ENCODE measurements at places on chromosomes 2 and 18.

GRCh38 chr2:60353406-60353800 lies 200.1 kb downstream of the BCL11A start:
- no peak for DNase-seq

DNA sequence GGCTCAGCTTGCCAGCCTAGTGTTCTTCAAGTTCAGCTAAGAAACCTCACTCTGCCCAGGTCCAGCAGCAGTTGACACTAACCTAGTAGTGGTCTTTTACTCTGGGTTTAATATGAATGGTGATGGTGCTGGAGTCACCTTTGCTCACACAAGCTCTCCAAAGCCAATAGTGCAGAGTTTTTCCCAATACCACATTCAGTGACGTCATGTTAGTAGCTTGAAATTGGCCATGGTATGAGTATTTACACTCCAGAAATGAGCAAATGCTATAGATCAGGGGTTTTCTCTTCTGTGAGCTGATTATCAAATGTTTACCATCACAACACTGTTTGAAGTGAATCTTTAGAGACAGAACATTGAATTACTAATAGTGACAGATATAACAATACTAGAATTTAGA lies 209.1 kb downstream of the KCNH7 start:
- DNase-seq: no peak

DNA sequence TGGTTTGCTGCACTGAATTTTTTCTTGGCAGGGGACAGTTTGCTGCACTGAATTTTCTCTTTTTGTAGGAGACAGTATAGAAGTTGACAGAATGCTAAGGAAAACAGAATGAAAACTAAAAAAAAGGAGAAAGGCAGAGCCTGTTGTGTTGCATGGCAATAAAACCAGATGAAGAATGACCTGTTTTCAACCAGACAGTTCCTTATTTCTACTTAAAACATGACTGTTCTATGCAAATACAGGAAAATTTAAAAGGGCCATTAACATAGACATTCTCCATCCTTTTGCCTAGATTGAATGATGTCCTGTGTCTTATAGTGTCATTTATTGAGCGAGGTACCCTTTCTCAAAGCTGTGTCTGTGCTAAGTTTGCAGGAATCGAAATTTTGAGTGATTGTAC lies 33.3 kb downstream of the ABI2 start:
- DNase-seq: no peak

- no peak for DNase-seq
These were observed 49.7 kb upstream of the ABCA12 start for GRCh38 chr2:215188078-215188477.

GRCh38 chr18:58057291-58057965 lies 13.4 kb downstream of the NEDD4L start:
- DNase-seq: no peak

GRCh38 chr2:11077411-11077810 lies 77.9 kb upstream of the SLC66A3 start:
- DNase-seq: no peak

- no peak for DNase-seq
These were observed 1.9 kb downstream of the CD302 start for GRCh38 chr2:159795841-159796690.

- DNase-seq: no peak
These were observed 55.7 kb downstream of the RTP5 start for GRCh38 chr2:241925277-241925676.

DNA sequence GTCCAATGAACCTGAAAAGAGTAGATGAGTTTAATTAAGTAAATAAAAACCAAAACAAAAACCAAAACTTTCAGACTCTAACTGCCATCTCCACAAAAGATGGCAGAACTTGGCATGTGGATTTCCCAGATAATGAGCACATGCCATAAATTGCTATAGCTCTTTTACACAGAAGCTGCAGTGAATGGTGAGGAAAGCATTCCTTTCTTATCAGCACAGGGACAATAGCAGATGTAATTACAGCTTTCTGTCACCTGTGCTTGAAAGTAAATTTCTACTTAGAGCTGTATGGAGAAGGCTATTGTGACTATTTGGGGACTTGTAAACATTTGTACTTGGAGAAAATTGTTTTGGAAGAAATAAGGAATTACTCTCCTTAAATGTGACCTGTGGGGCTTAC lies 378.4 kb downstream of the RPRM start:
- no peak for DNase-seq

GRCh38 chr2:203579730-203580129 lies 44.6 kb upstream of the RAPH1 start:
- DNase-seq: no peak

GRCh38 chr2:197240421-197241041 lies 70.0 kb downstream of the ANKRD44 start:
- DNase-seq: no peak

- DNase-seq: no peak
These were observed 44.7 kb downstream of the AFTPH start for GRCh38 chr2:64568836-64569235.

GRCh38 chr2:166158546-166158945 lies 30.7 kb upstream of the SCN1A start:
- DNase-seq: no peak

DNA sequence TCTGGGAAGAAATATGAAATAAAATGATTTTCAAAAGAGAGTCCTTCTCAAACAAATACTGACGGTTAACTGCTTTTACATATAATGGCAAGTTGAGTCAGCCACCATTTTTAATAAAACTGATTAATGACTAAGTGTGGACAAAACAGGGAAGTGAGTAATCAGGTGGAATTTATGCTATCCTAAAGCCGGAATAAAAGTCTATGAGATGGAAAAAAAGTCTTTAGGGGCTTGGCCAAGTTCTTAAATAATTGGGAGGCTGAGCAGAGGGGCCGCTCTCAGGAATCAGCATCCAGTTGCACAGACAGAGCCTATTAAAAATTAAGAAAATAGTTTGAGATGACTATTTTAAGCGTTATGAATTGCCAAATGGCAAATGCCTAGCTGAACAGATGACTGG lies 58.6 kb upstream of the AFF3 start:
- no peak for DNase-seq

- no peak for DNase-seq
These were observed 60.1 kb upstream of the SLC16A14 start for GRCh38 chr2:230128623-230129342.

DNA sequence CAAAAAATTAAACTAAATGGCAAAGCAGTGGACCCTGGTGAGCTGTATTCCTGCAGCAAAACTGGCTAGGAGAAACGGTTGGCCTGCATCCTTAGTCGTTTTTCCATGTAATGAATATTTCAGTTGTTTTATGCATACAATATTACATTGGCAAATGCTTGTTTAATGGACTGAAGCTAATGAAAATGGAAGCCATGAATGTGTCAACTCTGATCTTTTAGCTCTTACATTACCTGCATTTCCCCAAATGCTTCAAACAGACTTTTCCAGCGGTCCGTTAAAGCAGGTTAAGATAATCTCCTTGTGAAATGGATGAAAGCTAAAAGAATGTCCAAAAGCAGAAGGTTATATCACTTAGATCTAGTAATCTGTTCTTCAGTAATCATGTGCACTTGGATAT lies 686.3 kb upstream of the SETBP1 start:
- DNase-seq: no peak

- no peak for DNase-seq
These were observed 94.5 kb downstream of the ZBTB7C start for GRCh38 chr18:48314690-48315089.

- no peak for DNase-seq
These were observed at the start of gene GALNT5 for GRCh38 chr2:157257312-157258252. Gene GALNT5, plus strand, starts transcription at chr2:157257705. Its CDS starts 378 bp downstream, at chr2:157258083.

DNA sequence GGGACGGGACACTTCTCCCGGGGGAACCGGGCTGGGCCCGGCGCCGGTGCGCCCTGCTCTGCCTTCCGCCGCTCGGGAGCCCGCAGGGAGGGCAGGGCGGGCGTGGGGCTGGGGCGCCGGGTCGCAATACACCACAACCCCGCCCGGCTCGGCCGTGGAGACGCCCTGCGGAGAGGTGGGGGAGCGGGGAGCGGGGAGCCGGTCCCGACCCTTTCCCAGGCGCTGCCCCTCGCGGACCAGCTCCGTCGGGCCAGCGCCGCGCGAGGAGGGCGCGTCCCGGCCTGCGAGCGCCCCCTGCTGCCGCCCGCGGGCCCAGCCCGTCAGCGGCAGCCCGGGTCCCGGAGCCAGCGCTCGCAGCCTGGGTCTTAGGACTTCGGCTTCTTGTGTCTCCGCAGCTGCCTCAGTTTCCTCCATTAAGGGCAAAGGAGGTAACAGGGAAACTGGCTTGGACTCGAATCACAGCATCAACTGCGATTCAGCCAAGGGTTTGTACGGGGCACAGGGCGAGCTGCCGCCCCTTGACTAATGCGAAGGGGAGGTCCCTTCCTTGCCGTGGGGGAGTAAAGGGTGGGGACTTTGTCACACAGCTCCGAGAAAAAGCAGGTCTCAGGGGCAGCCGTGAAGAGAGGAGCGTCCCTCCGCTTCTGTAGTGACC lies 635 bp upstream of the ADRA2B start:
- peak; percentile 72 for DNase-seq

DNA sequence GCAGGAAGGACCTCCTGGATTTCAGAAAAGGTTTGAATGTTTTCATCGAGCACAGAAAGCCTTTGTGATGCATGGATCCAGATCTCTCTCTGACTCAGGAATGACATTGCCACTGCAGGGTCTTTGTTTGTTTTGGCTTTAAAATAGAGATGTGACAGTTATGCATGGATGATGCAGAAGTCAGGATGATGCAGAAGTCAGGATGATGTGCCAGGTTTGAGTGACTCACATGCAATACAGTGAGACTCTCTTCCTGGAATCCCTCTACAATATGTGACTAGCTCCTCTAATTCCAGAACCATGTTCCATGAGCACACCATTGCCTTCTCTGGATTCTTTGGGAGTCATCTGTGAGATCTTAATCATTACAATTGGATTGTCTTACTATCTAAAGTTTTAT lies 177.9 kb upstream of the RAB6C start:
- DNase-seq: no peak

DNA sequence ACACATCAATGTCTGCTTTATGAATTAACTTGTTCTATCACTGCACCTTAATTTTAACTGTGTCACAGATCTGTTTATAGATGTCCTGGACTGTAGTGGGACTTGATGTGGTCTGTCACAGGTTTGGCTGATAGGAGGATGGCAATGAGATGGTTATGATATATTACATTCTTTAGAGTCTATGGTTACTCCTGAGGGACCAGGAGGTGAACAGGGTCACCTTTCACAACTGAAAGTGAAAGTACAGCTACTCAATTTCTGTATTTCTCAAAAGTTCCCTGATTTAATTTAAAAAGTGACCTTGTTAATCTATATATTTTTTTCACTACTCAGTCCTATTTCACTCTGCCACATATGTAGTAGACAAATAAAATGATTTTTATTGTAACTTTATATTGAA lies 1284.1 kb upstream of the GYPC start:
- no peak for DNase-seq

DNA sequence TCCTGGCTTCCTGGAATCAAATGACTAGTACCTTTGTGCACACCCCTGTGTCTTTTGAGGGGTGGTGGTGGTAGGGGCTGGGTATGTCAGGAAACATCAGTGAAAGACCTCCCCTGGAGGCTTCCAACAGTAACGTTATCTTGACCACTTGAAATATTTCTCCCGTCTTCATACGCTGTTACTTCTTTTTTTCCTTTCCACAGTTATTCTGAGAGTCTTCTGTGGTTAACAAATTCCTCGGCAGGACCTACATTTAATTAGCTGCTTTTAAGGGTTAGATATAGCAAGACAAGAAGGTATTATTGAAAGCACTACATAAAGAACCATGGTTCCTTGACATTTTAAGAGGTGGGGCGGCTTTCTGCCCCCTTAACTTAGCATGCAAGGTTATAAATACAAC lies 34.6 kb downstream of the UGP2 start:
- no peak for DNase-seq

- DNase-seq: no peak
These were observed 39.5 kb upstream of the ARL4C start for GRCh38 chr2:234536178-234536965.

GRCh38 chr2:15427987-15428386 lies 133.1 kb downstream of the NBAS start:
- DNase-seq: no peak

DNA sequence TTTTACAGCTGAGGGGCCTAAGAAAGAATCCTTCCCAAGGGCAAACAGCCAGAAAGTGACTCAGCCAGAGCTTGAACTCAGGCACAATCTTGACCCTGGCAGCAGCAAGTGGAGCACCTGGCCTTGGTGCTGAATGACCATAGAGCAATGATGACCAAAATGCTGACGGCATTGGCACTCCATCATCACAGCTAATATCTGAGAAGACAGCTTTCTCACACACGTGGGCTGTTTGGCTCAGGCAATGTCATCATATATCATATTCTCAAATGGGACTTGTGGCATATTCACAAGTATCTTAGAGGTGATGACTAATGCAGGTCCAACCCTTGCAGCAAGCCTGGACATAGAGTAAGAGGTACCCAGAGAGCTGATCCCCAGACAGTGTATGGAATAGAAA lies 443.9 kb upstream of the MYT1L start:
- DNase-seq: no peak

DNA sequence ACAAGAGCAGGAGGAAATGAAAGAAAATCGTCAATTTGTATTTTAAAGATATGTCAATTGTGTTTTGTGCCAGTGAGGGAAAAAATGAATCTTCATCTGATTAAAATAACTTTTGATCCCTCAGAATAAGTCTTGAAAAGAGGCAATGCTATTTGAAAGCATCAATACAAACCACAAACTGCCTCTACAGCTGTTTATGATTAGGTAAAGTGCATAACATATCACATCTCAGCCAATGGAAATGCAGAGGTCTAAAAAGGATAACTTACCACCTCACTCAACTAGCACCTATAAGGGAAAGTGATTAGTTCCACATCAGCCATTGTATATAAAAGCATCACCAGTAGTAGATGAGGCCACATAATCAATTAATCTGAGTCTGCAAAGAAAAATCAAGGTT lies 492.2 kb upstream of the CDH2 start:
- DNase-seq: no peak

- DNase-seq: no peak
These were observed 3.0 kb upstream of the OTX1 start for GRCh38 chr2:63047321-63048279.

- DNase-seq: no peak
These were observed 151.0 kb downstream of the TRIB2 start for GRCh38 chr2:12867631-12868287.

DNA sequence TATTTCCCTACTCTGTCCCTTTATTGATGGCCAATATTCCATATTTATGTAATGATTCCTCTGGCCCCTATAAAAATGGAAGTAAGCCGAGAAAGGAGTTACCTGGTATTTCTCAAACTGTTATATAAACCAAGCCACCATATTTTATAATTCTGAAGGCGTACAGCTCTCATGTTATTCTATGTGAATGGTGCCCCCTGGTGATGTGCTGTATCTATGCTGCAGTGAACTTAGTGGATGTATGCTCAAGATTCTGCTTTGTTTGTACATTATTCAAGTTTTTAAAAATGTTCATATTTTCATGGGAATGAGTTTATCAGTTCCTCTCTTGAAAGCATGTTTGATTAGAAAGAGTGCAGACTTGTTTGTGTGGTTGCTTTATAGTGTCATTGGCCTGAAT lies 194.5 kb upstream of the LRRTM1 start:
- no peak for DNase-seq
